ENCODE measurements at places on chromosomes 4 and X.

DNA sequence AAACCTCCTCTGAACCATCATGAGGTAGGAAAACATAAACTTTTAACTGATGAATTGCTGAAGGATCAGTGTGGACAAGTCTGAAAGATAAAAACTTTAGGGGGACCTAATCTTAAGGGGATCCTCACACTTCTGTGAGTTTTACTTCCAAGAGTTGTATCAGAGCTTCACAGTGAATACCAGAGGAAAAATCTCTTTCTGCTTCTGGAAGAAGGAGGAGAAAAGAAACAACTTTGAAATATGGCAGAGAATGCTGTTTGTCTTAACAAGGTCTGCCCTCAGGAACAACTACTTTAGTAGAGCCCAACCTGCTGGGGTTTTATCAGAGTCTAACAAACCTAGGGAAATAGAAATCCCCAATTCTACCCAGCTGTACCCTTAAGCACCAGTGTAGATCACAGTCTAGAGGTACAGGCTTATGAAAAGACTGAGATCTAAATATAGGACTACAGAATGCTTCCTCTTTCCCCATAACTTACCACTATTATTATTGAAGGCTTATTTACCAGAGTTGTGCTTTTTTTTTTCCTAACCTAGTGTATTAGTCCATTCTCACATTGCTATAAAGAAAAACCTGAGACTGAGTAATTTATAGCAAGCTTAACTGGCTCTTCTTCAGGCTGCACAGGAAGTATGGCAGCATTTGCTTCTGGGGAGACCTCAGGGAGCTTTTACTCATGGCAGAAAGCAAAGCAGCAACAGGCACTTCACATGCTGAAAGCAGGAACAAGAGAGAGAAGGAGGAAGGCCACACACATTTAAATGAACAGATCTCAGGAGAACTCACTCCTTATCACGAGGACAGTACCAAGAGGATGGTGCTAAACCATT is 167.9 kb downstream of the CAMK2D start:
- peak; percentile 60 for DNase-seq

- DNase-seq: no peak
These were observed 400.5 kb downstream of the RAPGEF2 start for GRCh38 chr4:159503236-159504008.

- DNase-seq: no peak
These were observed 25.1 kb upstream of the TEX13D start for GRCh38 chrX:124307253-124307907.

DNA sequence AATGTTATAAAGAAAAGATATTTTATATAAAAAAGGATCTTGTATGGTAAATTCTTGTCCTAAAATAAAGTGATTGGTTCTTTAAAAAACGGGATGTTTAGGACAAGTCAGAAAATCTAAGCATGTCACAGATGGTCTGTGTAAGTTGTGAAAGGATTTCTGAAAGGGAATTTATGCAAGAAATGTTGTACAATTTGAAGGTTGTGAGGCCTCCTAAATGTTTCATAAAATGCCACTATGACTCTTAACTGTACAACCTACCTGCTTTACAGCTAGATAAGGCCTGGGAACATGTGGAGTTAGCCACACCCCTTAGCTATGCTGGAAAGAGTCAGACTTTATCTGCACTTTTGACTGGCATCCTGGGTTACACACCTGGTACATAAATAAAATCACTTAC is 951.5 kb upstream of the POU3F4 start:
- no peak for DNase-seq

DNA sequence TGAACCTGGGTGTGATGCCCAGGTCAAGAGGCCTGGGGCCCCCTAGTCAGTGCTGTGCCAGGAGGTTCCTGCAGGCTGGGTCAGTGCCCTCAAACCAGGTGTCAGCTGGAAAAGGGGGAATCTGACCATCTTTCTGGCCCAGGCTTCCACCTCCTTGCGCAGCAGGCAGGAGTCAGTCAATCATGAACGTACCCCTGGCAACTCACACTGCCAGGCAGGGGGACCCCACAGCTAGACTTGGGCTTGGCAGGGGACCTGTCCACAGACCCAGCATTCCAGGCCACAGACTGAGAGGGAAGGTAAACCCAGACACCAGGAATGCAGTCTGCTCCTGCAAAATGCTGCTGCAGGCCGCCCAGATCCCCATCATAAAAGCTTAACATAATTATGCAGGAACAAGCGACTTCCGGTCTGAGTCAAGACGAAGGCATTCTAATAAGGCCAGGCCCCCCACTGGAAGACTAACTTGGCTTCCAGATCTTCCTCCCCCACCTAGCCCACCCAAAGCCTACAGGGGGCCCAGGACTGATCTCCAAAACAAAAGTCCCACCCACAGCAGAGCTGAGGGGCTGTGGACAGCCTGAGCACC is 156.3 kb downstream of the BCOR start:
- no peak for DNase-seq

DNA sequence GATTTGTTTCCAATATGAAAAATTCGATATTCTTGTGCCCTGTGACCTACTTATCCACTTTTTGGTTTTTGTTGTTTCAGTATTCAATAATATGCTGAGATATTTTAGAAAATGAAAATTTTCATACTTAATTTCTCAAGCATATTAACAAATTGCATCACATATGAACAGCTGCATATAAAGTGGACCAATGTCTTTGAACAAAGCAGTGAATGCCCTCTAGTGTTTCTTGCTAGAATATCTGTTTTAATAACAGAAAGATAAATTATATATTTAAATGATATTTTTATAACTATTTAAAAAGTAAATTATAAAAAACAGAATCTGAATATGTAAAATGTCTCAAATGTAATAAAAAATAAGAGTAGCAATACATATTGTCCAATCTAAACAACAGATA is 31.7 kb upstream of the INTU start:
- DNase-seq: no peak

DNA sequence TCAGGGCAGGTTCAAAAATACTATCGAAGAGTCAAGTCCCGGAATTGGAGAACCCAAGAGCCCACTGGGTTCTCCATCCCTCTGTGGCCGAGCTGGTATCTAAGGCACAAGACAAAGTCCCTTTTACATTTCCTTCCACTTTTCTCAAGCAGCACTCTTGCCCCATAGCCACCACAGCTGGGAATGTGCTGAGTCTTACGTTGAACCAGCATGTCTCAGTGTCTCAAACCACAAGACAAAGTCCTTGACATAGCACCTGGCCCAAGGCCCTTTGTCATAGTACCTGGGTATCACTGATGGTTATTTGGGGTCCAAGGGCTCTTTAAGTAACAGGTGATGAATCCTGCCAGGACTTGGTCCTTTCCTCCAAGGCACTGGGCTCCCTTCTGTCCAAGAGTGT is 210.2 kb upstream of the IRS4 start:
- no peak for DNase-seq

GRCh38 chrX:16517039-16517605 is 132.8 kb upstream of the S100G start:
- no peak for DNase-seq

DNA sequence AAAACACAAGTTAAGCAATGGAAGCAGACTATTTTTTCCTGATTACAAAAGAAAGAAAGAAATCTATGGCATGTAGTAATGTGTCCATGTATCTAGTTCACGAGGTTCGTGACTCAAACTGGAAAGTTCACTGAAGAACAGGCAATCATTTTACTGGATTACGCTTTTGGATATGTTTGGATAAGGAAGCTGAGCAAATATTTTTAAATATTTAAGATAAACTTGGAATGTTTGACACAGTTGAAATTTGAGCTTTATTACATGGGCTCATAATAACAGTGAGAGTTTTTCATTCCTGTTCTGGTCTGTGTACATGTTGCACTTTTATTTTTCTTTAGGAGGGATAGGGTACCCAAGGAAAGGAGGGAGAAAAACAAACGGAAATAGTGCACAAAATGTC is 244.2 kb upstream of the GK2 start:
- no peak for DNase-seq

DNA sequence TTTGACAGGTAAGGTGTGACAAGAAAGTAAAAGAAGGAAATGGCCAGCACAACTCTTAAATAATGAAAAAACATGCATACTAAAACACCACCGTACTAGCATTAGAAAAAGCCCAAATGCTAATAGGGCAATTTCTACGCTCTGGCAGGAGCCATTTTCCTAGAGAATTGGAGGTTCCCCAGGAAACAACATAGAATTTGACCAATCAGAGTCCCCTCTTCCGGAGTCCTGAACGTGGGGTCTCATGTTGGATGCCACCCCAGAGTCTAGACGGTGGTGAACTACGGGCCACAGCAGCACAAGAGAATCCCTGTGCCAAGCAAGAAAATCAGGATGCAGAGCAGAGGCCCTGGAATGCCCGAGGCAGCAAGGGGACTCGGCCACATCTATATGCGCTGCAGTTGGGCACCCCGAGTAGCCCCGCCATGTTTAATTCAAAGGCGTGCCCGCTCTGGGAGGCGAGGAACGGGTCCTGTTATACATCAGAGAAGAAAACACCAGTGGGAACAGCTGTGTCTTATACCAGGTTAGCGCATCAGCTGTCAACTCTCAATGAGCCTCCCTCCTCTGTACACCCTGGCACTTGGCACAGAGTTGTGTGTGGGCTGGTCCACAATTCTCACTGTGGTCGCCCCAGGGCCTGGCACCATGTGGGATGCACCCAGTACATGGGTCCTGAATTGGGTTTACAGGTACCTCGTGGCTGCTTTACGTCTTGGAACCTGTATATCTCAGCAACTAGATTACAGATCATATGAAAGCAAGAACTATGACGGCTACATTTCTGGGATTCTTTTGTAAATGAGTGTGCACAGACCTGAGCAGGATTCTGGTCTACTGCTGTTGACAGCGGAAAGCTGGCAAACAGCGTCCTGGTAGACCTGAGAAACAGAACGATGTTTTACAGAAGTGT is 52.1 kb downstream of the SEL1L3 start:
- DNase-seq: no peak

DNA sequence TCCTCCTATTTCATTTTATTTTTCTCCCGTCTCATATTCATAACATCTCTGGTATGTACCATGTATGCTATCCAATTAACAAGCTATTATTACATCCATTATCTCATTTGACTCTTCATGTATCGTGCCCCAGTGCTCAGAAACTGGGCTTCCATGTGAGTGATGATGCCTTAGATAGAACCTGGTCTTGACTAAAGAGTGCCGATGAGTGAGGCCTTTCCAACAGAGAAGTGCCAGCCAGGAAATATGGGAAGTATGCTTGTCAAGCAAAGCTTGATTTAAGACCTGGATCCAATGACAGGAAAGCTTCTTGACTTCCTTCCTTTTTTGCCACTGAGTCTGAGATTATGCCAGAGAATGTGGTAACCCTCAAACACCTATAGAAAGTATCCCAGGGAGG is 371.7 kb upstream of the FGF13 start:
- no peak for DNase-seq

DNA sequence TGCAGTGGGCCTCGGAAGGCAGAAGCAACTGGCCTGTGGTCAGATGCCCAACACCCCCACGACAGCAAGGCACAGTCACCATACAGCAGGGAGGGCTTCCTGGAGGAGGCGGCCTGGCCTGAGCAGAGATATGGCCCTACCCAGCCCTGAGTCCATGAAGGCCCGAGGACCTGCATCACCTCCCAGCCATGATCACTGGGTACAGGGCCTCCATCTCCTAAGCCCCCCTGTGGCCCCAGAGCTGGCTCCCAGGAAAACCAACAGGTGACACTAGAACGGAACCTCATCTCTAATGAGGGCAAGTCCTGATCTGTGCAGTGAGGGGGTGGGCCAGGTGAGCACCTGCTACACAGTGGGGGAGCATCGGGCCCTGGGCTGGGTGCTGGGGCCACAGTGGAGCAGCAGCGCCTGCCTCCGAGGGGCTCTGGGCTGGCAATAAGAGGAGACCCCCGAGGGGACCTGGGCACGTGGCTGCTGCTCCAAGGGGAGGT is 26.2 kb upstream of the MXD4 start:
- DNase-seq: no peak

DNA sequence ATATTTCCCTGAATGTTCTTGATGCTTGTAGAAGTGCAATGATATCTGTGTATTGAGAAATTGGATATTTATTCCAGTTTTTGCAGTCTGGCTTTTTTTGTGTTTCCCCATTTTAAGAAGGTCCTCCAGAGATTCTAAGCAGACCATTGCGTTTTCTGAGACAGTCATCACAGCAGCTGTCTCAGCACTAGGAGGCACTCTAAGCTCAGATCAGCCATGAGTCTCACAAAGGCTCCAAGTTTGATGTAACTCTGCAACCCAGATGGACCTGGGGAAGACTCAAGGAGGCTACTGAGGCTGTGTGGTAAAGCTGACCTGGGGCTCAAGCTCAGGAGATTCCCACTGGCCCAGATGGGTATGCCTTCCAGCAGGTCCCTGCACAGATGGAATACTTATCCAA is 89.3 kb upstream of the CYLC1 start:
- DNase-seq: no peak

DNA sequence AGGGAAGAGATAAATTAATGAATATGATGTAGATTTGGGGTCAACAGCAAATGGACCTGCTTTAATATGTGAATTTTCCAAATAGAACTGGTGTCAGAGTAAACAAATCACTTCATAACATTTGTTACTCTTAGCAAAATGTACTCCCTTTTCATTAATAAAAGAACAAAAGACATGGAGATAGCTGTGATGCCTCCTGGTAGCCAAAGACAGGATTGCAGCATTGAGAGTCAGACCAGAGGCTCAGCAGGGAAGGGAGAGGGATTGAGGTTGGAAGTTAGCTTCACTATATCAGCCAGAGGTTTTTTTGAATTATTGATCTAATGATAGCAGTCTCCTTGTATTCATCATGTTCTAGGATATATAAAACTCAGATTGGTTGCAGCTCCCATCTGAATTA is 17.4 kb upstream of the RAB40A start:
- DNase-seq: no peak

DNA sequence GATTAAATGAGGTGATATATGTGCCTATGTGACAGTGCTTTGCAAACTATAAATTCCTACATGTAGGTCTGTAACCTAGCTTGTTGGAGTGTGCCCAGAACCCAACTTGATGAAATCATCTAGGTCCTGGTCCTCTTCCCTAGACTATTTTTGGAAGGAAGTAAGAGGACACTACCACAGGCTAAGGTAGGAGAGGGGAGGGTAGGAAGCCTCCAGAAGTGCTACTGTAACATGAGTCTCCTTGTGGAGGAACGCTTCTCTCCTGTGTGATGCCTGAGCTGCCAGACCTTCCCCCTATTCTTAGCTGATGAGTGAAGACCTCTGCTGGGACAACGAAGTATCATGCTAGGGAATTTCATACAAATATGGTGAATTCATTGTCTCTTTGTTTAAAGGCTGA is 41.8 kb upstream of the IL21 start:
- DNase-seq: no peak

DNA sequence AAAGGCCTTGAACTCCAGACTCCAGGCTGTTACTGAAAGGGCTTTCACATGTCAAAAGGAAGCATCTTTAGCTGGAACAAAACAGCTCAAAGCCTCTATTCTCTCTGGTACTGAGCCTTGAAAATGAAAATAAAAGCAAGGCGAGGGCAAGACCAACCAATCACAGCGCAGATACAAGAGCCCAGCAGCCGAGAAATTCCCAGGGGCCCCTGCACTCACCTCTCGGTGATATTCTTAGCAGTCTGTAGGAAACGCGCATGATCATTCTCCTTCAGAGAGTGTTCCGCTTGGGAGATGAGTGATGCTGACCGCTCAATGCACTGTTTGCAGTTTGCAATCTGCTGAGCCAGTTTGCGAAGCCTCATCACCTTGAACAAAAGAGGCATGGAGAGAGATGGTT is 138.1 kb downstream of the MID1 start:
- no peak for DNase-seq

- DNase-seq: no peak
These were observed 9.7 kb downstream of the CXorf38 start for GRCh38 chrX:40637687-40638086.

Data from OCI-LY7 (cell line).